Activated CD8-positive, alpha-beta T cell treated with anti-CD3 and anti-CD28 coated beads, Interleukin-2, amount 10 ng/mL, durations not matched to agents 7 days and 5 days (primary cell): ENCODE measurements at places on chromosomes 7 and 10. TPM values are rescaled to one million over a fixed set of nuclear protein-coding genes. Genes with fewer than 3 reads are reported as not detected.
A peak's percentile ranks its signal among the peaks of the same experiment; 100 is the strongest.

The PRKCQ gene
- 60.9 TPM for total RNA-seq

The DHX32 gene
- total RNA-seq, result 14.2 TPM

The TMEM236 gene
- not detected for total RNA-seq

The MAT1A gene
- total RNA-seq, result not detected

The TCAF2 gene
- total RNA-seq, result 14.1 TPM

The EBF3 gene
- not detected for total RNA-seq

DNA sequence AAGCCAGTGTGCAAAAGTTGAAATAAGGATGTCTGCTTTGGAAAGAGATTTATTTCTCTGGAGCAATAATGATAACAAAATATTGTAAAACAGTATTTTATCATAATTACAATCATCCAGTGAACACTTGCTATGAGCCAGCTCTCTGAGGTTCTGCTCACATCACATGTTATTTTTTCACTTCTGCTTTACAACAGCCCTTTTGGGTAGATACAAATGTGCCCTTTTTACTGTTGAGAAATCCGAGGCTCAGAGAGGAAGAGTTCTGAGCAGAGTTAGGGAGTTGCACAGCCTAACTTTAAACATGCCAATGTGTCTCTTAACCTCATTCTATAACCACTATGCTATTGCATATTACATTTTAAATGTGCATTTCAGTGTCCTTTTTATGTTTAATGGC is 232.6 kb upstream of the CDC14C start:
- H3K4me1 ChIP-seq, result no peaks in the 10 kb centered on the region
- no peak overlapping the region for H3K4me3 ChIP-seq
- no peak for DNase-seq
- H3K27me3 ChIP-seq, result no peaks in the 10 kb centered on the region

GRCh38 chr10:50937230-50937907 is 51.9 kb upstream of the A1CF start:
- no peaks in the 10 kb centered on the region for H3K4me1 ChIP-seq
- H3K27me3 ChIP-seq, result peaks cover 5% of the 10 kb centered on the region
- no peak overlapping the region for H3K27ac ChIP-seq
- no peak overlapping the region for H3K4me3 ChIP-seq

- no peaks in the 10 kb centered on the region for H3K27me3 ChIP-seq
- H3K4me1 ChIP-seq, result peaks cover 9% of the 10 kb centered on the region
- DNase-seq, result no peak
These were observed 63.4 kb upstream of the SRPK2 start for GRCh38 chr7:105452085-105452484.

DNA sequence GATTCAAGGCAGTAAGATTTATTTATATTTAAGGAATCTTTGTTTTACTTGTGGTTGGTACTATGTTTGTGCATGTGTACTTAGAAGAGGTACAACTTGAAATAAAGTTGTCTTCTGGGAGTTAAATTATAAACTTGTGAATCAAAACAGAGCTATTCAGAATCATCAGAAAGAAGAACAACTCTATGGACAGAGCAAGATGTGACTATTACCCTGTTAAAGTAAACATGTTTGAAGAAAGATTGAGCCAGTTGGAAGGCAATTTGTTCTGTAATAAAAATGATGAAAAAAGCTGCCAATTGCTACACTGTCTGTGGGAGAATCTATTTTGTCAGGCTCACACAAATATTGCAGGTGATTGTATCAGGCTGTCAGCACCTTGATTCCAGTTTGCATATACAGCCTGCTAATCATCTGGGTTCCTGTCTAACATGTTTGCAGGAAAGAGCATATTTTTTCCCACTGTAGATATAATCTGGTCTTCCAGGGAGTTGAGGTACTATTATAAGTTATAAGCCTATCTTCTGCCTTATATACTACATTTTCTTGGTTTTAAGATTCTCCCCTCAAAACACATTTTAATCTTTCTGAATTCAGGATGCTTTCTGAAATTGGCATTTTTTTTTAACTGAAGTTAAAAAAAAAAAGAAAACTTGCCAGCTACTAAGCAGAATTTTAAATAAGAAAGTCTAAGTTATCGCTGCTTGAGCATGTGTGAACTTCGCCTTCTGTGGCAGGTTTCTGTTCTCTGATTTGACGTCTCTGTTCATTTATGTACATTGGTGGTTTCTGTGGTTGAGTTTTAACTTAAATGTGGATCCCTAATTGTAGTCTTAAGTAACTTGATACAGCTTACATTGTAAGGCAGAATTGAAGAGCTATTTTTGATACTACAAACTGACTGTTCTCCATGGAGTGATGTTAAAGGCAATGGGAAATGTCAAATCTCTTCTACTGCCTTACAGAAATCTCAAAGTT is 46.0 kb downstream of the ZNRF2 start:
- H3K4me3 ChIP-seq, result peak overlapping the region; percentile 63
- peaks cover 42% of the 10 kb centered on the region for H3K4me1 ChIP-seq
- H3K27ac ChIP-seq, result peak overlapping the region; percentile 82
- peak; percentile 54 for DNase-seq
- peaks cover 35% of the 10 kb centered on the region for H3K36me3 ChIP-seq

- H3K27ac ChIP-seq, result no peak overlapping the region
- no peak overlapping the region for H3K4me3 ChIP-seq
- DNase-seq, result no peak
These were observed 9.1 kb downstream of the AHR start for GRCh38 chr7:17307558-17307957.

DNA sequence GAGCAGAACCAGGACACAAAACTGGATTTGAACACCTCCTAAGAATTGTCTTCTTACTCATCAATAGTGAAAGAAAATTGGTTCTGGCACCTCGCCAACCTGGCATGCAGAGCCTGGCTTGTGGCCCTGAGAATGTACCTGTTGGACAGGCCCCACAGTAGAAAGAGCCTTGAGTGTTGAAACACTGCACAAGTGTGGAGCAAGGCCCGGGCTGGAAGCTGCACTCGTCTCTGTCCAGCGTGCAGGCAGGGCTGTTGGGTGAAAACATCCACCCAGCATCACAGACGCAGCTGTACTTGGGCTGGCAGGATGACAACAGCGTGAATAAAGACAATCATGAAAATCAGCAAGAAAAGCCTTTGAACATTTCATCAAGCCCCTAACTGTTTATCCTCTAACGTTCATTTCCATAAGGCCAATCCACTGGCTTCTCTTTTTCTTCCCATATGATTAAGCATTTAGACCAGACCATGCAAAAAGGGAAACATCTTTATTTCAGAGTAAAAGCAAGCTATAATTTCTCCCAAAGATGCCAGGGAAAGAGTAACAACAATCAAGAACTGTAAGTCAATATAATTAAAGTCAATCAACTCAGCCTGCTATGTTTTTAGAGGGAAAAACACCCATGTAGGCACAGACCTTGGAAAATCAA is 15.6 kb downstream of the CUBN start:
- no peak for DNase-seq
- peaks cover 19% of the 10 kb centered on the region for H3K4me1 ChIP-seq
- no peak overlapping the region for H3K4me3 ChIP-seq
- H3K27me3 ChIP-seq, result no peaks in the 10 kb centered on the region
- H3K36me3 ChIP-seq, result peaks cover 2% of the 10 kb centered on the region

DNA sequence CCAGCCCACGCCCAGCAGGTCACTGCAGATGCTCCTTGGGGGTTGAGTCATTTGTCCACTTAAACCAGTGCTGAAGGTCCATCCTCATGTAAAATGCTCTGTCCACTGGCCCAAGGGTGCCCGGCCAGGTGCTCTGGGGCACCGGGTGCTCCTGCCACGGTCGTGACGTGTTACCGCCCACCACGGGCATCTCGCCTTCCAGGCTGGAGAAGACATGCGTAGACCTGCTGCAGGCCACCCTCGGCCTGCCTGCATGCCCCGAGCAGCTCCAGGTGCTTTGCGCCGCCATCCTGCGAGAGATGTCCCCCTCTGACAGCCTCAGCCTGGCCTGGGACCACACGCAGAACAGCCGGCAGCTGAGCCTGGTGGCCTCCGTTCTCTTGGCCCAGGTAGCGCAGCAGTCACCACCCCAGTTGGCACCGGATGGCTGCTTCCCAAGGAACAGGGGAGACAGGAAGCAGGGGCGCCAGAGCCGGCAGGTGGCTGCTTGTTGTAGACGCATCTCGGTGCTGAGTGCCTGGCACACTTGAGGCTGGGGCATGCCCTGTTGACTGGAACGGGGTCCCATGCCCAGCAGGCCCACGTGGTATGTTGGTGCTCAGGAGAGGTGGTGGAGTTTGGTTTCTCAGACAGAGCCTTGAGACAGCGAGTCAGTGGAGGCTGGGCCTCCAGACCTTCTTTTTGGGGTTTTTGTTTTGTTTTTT is 6.1 kb downstream of the AP5Z1 start:
- H3K4me3 ChIP-seq, result no peak overlapping the region
- no peak overlapping the region for H3K27ac ChIP-seq
- no peak for DNase-seq
- no peaks in the 10 kb centered on the region for H3K27me3 ChIP-seq

GRCh38 chr10:26792758-26793495 is 67.8 kb downstream of the ABI1 start:
- DNase-seq, result no peak
- peaks cover 38% of the 10 kb centered on the region for H3K36me3 ChIP-seq
- no peaks in the 10 kb centered on the region for H3K27me3 ChIP-seq

- no peak overlapping the region for H3K27ac ChIP-seq
- no peaks in the 10 kb centered on the region for H3K36me3 ChIP-seq
- no peaks in the 10 kb centered on the region for H3K27me3 ChIP-seq
- H3K4me1 ChIP-seq, result peaks cover 10% of the 10 kb centered on the region
These were observed 111.9 kb downstream of the USP6NL start for GRCh38 chr10:11499425-11500071.

- H3K4me3 ChIP-seq, result no peak overlapping the region
- no peak overlapping the region for H3K27ac ChIP-seq
- no peak for DNase-seq
These were observed 35.0 kb upstream of the DGKB start for GRCh38 chr7:14937581-14937980.

- H3K27me3 ChIP-seq, result peaks cover 29% of the 10 kb centered on the region
- no peak overlapping the region for H3K27ac ChIP-seq
- no peak overlapping the region for H3K4me3 ChIP-seq
- peaks cover 5% of the 10 kb centered on the region for H3K4me1 ChIP-seq
- H3K36me3 ChIP-seq, result no peaks in the 10 kb centered on the region
- no peak for DNase-seq
These were observed 183.7 kb downstream of the RPS24 start for GRCh38 chr10:78217336-78217735.

DNA sequence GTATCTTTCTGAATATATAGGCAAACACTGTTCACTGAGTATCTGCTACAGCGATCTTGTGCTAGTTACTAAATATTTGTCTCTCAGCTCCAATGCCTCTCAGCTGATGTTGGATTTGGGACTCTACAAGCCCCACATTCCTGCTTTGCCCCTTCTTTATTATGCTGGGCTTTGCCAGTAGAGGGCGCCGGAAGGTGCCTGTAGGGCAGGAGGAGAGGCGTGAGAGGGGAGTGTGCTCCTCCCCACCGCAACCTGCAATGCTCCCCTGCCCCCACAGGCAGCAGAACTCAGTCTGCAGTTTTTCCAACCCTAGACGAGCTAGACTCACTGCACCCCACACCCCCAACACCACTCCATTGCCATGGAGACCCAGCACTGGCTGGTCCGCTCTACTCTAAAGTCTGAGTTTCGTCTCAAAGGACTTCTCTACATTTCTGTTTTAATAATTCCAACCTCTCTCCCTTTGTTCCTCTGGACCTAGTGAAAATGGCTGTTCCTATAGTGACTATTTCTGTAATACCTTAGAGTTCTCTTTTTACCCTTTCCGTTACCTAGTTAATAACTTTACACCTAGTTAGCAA is 337.6 kb downstream of the CCSER2 start:
- no peak overlapping the region for H3K27ac ChIP-seq
- H3K27me3 ChIP-seq, result peaks cover 3% of the 10 kb centered on the region
- no peak overlapping the region for H3K4me3 ChIP-seq
- H3K36me3 ChIP-seq, result no peaks in the 10 kb centered on the region
- H3K4me1 ChIP-seq, result peaks cover 2% of the 10 kb centered on the region

GRCh38 chr7:123004931-123005330 is 9.4 kb upstream of the TAS2R16 start:
- H3K27ac ChIP-seq, result no peak overlapping the region
- H3K36me3 ChIP-seq, result no peaks in the 10 kb centered on the region
- H3K4me1 ChIP-seq, result no peaks in the 10 kb centered on the region
- H3K4me3 ChIP-seq, result no peak overlapping the region
- no peak for DNase-seq

DNA sequence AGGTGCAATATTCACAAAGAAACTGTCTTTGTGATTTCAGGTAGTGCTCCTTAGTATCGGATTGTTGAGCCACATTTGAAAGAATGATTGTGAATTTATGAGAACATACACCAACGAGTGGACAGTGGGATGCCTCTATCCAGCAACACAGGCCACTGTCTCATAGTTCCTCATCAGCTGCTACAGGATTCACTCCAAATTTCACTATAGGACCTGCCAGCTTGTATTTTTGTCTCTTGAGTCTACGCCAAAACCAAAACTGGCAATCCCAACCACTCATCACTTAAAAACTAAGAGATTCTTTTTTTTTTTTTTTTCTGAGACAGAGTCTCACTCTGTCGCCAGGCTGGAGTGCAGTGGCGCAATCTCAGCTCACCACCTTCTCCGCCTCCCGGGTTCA is 964.5 kb downstream of the CNTNAP2 start:
- no peak overlapping the region for H3K4me3 ChIP-seq
- no peaks in the 10 kb centered on the region for H3K27me3 ChIP-seq
- no peaks in the 10 kb centered on the region for H3K36me3 ChIP-seq
- no peak overlapping the region for H3K27ac ChIP-seq
- H3K4me1 ChIP-seq, result no peaks in the 10 kb centered on the region

- H3K27me3 ChIP-seq, result no peaks in the 10 kb centered on the region
- H3K27ac ChIP-seq, result no peak overlapping the region
- H3K36me3 ChIP-seq, result peaks cover 62% of the 10 kb centered on the region
These were observed 24.0 kb downstream of the AGK start for GRCh38 chr7:141575164-141575563.

- H3K4me1 ChIP-seq, result peaks cover 18% of the 10 kb centered on the region
- H3K27me3 ChIP-seq, result peaks cover 14% of the 10 kb centered on the region
- H3K36me3 ChIP-seq, result no peaks in the 10 kb centered on the region
- no peak overlapping the region for H3K27ac ChIP-seq
- peak overlapping the region; percentile 73 for H3K4me3 ChIP-seq
- no peak for DNase-seq
These were observed 905 bp downstream of the ASB13 start for GRCh38 chr10:5665373-5666007.

- H3K4me1 ChIP-seq, result peaks cover 27% of the 10 kb centered on the region
- peaks cover 31% of the 10 kb centered on the region for H3K27me3 ChIP-seq
- no peak for DNase-seq
- no peaks in the 10 kb centered on the region for H3K36me3 ChIP-seq
- no peak overlapping the region for H3K4me3 ChIP-seq
These were observed 31.4 kb downstream of the ADRB1 start for GRCh38 chr10:114075093-114075492.
